AG20443 (cell line): ENCODE measurements at places on chromosomes 3 and 15.

- DNase-seq: no peak
Measured at GRCh38 chr3:133670525-133670995, 8.8 kb upstream of the TOPBP1 start.

- peak; percentile 72 for DNase-seq
Measured at GRCh38 chr3:23159929-23160328, 43.2 kb upstream of the UBE2E2 start.

GRCh38 chr15:92383519-92384324 is 10.0 kb upstream of the ST8SIA2 start:
- DNase-seq: peak; percentile 33

GRCh38 chr3:197026481-197026866 is 3.1 kb downstream of the MELTF start:
- DNase-seq: peak; percentile 16

DNA sequence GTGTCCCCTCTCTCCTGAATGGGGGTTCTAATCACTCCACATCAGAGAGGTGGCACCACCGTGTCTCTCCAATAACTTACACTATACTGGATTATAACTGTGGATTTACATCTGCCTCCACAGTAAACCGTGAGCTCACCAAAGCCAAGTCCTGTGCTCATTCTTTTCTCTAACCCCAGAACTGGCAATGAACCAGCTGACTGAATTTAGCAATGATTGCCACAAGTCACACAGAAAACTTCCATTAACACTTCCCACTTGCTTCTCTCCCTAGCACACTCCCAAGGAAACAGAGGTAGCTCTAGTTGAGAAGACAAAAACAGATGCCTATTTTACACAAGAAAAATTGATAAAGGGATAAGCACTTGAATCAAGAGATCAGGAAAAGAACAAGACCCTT is 361.3 kb downstream of the ULK4 start:
- no peak for DNase-seq

- no peak for DNase-seq
Measured at GRCh38 chr15:51621155-51621765, 1.3 kb downstream of the DMXL2 start.

- no peak for DNase-seq
Measured at GRCh38 chr3:106691476-106691875, 685.8 kb upstream of the CCDC54 start.

- peak; percentile 45 for DNase-seq
Measured at GRCh38 chr3:193996641-193997089, 139.3 kb upstream of the HES1 start.

- DNase-seq: no peak
Measured at GRCh38 chr3:14423197-14423743, 20.9 kb downstream of the SLC6A6 start.
